NCI-H1417 treated with DMSO at 0.1 percent for 48 hours (cell line): ENCODE measurements at places on chromosomes 11 and 22.

GRCh38 chr11:88042647-88043046 lies 132.6 kb downstream of the RAB38 start:
- no peak for DNase-seq

GRCh38 chr11:14455648-14456430 lies 43.8 kb downstream of the COPB1 start:
- no peak for DNase-seq

DNA sequence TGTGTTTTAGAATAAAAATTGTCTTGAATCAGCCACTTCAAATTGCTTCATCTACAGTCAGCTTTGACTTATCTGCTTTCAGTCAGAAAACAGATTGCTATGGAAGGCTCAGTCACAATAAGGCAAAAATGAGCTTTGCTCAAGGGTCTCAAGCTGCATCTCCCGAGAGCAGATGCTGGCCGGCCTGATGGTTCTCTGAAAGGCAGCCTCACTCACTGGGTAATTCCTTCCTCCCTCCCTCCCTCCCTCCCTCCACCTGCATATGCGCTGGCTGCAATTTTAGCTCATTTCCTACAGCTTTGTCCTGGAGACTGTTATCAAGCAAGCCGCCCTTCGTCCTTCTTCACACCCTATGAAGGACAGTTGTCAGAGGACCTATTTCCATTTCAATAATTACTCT lies 1.6 kb upstream of the IZUMO1R start:
- DNase-seq, result no peak

- DNase-seq, result no peak
These were observed 20.7 kb downstream of the LHFPL7 start for GRCh38 chr22:24925586-24926427.

GRCh38 chr11:57358543-57358961 lies 20.4 kb downstream of the P2RX3 start:
- no peak for DNase-seq

- DNase-seq, result no peak
These were observed 404.5 kb downstream of the ETS1 start for GRCh38 chr11:128182844-128183243.

DNA sequence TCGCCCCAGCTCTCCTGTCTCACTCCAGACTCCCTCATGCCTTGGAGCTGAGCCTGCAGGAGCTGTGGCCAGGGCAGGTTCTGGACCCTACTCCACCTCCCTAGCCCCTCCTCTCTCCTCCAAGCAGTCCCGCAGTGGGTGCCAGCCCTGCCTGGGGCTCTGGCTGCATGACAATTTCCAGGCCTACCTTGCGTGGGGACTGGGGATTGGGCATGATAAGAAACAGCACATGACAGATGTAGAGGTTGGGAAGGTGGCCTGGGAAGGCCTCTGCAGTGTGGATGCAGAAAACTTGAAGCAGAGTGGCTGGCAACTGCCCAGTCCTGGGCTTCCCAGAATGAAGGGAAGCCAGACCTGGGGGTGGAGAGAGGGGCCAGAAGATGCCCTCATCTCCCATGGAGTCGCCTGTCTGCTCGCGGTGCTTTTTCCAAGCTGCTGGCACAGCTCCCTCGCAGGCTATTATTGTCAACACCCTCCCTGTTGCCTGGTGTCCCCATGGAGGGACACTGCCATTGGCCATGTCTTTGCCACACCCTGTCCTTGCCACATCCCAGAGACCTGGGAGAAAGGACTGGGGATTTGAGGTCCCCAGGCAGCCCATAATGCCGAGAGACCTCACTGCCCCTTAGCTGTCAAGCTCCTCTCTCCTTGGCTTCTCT lies 48.9 kb upstream of the CDON start:
- no peak for DNase-seq

GRCh38 chr22:17891481-17892167 lies 117.4 kb upstream of the BID start:
- DNase-seq, result no peak

DNA sequence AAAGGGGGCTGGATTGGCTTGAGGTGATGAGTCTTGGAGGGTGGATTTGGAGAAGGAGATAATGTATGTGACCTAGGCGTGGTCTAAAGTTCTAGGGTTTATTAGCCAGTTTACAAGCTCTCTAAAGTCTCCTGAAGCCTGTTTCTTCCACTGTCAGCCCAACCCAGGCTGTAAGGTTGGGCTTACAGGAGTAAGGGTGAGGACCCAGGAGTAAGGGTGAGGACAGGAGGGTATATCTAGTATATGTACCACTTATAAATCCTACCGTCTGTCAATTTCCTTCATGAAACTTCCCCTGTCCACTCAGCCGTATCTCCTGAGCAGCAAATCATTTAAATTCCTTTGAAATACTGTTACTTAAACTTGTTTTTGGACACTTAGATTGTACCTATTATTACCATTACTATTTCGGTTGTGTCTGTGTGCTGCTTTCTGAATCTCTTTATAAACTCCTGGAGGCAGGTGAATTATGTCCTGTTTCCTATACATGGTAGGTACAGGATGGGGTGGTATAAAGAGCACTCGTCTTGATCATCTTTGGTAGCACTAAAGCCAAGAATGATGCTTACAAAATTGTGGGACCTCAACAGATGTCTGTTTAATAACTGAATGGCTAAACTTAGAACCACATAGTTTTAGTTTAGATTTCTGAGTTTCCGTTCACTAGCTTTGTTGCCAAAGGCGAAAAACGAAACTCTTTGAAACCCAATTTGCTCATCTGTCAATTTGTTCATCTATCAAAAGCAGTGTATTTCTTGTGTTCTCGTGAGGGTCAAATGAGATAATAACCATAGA lies 192.0 kb downstream of the GRIK4 start:
- no peak for DNase-seq

GRCh38 chr11:46216019-46216764 lies 61.3 kb upstream of the CREB3L1 start:
- DNase-seq, result no peak

GRCh38 chr11:12701811-12702592 lies 27.8 kb downstream of the TEAD1 start:
- DNase-seq, result no peak

DNA sequence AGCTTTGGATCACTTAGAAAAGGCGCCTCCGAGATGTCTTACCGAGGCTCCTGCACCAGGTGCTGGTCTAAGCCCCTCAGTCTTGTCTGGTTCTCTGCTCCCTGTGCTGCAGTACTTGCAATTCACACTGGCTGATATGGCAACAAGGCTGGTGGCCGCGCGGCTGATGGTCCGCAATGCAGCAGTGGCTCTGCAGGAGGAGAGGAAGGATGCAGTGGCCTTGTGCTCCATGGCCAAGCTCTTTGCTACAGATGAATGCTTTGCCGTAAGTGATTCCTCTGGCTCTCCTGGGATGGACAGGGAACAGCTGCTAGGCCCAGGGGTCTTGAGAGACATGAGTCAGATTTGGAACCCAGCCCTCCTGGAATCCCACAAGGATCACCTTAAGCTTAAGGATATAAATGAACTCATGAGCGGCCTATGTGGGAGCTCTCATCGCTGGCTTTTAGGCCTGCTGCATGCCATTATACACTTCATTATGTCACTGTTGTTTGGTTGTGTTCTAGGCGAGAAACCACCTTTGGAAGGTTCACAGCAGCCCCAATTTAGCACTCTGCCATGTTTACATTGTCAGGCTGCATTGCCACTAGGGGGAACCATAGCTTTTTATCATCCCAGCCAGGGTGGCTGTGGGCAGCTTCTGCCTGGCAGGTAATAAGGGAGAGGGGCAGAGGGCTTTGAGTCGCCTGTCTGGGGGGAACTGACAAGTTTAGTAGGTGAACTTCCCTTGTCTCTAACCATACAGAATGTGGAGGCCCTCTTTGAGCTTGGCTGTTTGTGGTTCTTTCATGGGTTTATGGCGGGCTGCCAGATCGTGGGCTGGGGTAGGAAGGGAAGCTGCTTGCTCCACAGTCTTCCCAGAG lies 8.5 kb downstream of the ACAD8 start:
- DNase-seq, result no peak

DNA sequence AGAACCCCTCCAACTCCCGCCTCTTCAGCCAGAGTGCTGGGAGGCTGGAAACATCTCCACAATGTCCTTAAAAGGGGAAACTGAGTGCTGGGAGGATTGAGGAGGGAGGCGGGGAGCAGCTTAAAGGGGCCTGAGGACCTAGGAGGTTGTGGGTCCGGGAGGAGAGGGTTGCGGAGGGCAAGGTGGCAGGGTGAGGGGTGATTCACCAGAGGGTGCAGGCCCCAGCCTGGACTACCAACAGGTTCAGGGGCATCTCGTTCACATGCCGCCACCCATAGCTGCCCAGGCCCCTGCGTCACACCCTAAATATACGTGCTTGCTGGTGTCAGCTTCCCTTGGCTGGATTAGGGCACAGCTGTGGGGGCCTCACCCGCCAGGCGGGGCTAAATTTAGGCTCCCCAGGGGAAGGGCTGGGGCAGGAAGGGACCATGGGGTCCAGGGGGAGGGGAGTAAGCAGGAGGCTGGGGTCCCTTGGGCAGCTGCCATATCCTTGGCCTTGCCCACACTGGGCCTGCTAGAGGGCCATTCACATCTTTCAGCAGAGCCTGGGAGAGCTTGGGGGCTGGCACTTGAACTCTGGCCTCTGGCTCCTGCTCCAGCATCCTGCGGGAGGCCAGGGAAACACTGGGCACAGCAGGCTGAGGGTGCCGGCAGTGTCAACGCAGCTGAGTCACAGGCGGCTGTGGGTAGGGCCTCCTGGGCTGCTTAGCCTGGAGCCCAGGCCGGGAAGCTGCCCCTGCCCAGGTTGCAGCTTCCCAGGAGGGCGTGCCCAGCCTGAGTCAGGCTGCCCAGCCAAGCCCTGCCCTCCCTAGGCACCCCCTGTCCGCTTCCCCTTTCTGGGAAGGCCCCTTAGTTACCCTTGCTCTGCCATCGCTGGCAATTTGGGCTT lies 1.3 kb downstream of the EHBP1L1 start:
- DNase-seq, result no peak

GRCh38 chr11:87954476-87954875 lies 220.8 kb downstream of the RAB38 start:
- no peak for DNase-seq

- DNase-seq, result no peak
These were observed 279.9 kb upstream of the B3GAT1 start for GRCh38 chr11:134691985-134692384.

DNA sequence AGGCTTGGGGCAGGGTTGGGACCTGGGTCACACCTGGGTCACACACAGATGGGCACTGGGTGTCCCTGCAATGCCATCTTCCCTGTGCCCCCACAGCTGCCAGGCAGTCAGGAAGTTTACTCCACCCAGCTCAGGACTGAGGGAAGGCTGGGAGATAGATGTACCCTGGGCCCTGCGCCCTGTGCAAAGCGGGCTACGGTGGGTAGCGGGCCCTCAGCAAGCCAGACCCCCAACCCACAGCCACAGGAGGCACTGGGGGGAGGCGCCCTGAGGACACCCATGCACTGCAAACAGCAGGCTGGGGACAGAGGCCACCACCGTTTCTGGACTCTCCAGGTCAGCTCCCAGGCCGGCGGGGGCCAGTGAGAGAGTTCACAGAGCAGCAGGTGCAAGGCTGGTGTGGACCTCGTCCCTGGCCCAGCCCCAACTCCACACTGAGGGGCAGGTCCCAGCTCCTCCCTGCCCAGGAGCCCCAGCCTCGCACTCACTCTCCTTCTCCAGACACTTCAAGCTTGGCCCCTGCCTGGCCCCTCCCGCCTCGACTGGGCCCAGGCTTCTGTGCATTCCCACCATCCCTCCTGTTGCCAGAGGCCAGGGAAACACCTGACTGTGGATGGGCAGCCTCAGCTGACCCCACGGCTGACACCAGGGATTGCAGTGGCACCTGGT lies 4.9 kb downstream of the DUSP8 start:
- DNase-seq, result no peak
